ENCODE measurements at places on chromosomes 2 and 18. TPM values are rescaled to one million over a fixed set of nuclear protein-coding genes. Genes with fewer than 3 reads are reported as not detected.

DNA sequence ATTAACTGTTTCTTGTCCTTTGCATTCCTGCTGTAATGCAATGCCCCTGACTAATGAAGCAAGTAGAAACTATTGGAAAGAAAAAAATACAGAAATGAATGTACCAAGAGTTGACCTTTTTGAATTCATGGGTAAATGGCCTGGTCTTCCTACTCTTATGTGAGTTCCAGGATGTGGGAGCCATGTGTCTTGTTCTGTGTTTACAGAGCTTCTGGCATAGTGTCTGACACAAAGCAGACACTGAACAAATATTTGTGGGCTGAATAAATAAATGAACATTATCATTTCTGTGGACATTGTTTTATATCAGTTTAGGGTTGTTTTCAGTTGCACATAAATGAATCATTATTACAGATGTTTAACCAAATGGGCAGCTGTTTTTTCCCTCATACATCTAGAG is 155.5 kb downstream of the CD8B2 start:
- no peak for DNase-seq

DNA sequence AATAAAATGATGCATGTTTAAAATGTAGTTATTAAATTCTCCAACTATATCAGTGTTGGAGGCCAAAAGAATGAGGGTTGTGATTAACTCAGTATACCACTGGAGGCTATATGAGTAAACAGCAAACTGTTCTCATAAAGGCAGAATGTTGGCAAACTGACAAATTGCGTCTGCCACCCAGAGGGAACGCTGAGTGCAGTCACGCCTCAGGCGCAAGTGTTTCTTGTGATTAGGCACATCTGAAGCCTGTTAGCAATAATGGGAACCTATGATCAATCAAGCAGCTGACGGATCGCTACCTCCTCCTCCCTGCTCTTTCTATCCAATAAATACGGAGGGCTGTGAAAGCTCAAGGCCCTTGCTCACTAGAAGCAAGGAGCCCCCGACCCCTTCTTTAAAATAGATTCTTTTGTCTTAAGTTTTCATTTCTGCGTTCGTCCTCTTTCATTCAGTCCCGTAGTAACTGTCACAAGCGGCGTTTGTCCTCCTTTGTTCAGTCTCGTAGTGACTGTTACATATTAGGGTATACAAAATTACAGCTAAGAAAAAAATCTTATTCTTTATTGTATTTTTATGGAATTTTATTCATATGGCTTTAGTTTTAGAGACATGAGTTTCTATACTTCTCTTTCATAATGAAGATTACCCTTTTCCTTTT is 16.3 kb upstream of the RMND5A start:
- DNase-seq, result no peak

DNA sequence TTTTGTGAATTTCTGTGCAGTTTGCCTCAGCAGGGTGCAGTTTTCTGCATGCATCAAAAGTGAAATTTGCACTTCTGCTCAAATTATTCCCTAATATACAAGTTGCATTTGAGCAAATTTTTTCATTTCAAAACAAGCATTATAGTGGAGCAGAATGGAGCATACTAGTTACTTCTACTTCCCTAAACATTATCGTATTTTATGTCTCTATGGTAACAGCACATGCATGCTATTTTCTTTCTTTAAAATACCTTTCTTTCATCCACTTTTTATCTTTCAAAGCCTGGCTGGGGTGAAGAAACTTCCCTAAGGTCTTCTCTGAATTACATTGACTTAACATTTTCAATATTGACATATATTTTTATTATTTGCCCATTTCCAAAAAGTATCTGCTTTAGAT is 11.2 kb downstream of the RHBDD1 start:
- DNase-seq, result no peak

STAT4 gene
- total RNA-seq, result not detected

EFHD1 gene
- total RNA-seq, result 25.9 TPM

- DNase-seq, result no peak
These were observed 306.4 kb downstream of the LPIN1 start for GRCh38 chr2:12052796-12053195.

DNA sequence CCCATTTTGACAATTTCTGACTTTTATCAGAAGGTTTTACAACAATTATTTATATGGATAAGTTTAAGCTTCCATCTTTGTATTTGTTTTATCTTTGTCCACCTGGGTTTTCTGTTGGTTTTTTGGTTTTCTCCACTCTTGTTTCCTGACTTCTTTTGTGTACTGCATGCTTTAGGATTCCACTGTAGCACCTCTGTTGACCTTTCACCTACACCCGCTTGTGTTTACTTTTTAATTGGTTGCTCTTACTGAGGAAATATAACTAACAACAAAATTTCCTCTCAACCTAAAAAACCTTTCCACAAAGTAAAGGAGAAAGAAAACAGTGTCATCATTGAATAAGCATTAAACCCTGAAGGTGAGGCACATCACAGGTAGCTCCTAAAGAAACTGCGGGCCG is 39.8 kb upstream of the TTR start:
- no peak for DNase-seq

UGT1A4 gene
- not detected for total RNA-seq

All from uterus (tissue), 4 donors.